Smooth muscle cell of the umbilical artery (primary cell): ENCODE measurements at places on chromosomes 4 and X. TPM values are rescaled to one million over a fixed set of nuclear protein-coding genes. Genes with fewer than 3 reads are reported as not detected.

PGAM4 gene
- 0.30 TPM in 1 of 2 replicates, not detected in the other for total RNA-seq

ADAMTS3 gene
- total RNA-seq = 3.3 and 5.5 TPM in 2 replicates

HSD17B13 gene
- 0.05 and 0.30 TPM in 2 replicates for total RNA-seq

DCAF4L1 gene
- under 0.01 and 0.23 TPM in 2 replicates for total RNA-seq

MAGEA12 gene
- not detected in 2 replicates for total RNA-seq

TRIM61 gene
- 3.0 and 6.8 TPM in 2 replicates for total RNA-seq

TRIML1 gene
- not detected in 2 replicates for total RNA-seq

HCFC1 gene
- 14.0 and 34.4 TPM in 2 replicates for total RNA-seq

GPR34 gene
- total RNA-seq = under 0.01 TPM in 1 of 2 replicates, not detected in the other

DDX60 gene
- 15.1 and 17.7 TPM in 2 replicates for total RNA-seq

CYSLTR1 gene
- total RNA-seq = not detected in 2 replicates

SPANXA1 gene
- not detected in 2 replicates for total RNA-seq

DDIT4L gene
- total RNA-seq = 2.6 and 2.7 TPM in 2 replicates

DGAT2L6 gene
- not detected in 2 replicates for total RNA-seq

PRR32 gene
- not detected in 2 replicates for total RNA-seq

PABPC1L2A gene
- not detected in 2 replicates for total RNA-seq

GAB3 gene
- 2.4 and 3.5 TPM in 2 replicates for total RNA-seq

MAGED1 gene
- 207 and 208 TPM in 2 replicates for total RNA-seq

LPAR4 gene
- not detected in 2 replicates for total RNA-seq

FRMD7 gene
- total RNA-seq = under 0.01 and 0.05 TPM in 2 replicates

ZFP42 gene
- total RNA-seq = 0.05 TPM in 1 of 2 replicates, not detected in the other

JAKMIP1 gene
- total RNA-seq = 0.30 TPM in 1 of 2 replicates, not detected in the other

GPM6B gene
- not detected in 2 replicates for total RNA-seq

MAGEB2 gene
- not detected in 2 replicates for total RNA-seq

CLCN3 gene
- 56.1 and 84.3 TPM in 2 replicates for total RNA-seq
